ENCODE measurements at places on chromosomes 11 and 22.

- no peak overlapping the region for H3K27ac ChIP-seq
- no peak for DNase-seq
- no peaks in the 10 kb centered on the region for H3K36me3 ChIP-seq
- H3K4me3 ChIP-seq = no peak overlapping the region
- H3K4me1 ChIP-seq = no peaks in the 10 kb centered on the region
Measured at GRCh38 chr22:47918276-47918921, 1155.9 kb downstream of the TBC1D22A start.

DNA sequence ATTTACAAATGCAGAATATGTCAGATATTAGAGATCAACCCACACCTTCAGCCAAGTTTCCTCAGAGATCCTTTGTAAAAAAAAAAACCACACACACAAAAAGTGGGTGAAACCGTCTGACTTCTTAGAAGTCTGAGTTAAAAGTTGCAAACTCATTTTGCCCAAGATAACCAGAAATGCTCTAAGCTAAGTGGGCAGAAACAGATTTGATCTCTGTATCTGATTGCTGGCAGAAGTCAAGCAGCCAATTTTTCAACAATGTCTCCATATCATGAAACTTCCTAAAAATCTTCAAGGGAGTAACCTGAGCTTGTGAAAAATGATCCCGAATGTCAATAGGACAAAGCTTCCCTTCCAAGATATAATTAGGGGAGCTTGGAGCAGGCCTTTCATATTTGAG, 28.6 kb upstream of the ATXN10 start:
- no peak overlapping the region for H3K4me3 ChIP-seq
- H3K4me1 ChIP-seq = peaks cover 38% of the 10 kb centered on the region
- peak overlapping the region; percentile 21 for H3K27ac ChIP-seq
- no peaks in the 10 kb centered on the region for H3K36me3 ChIP-seq

GRCh38 chr11:116519499-116519898, 253.3 kb downstream of the BUD13 start:
- DNase-seq = no peak
- H3K4me3 ChIP-seq = no peak overlapping the region
- H3K27me3 ChIP-seq = peaks cover 37% of the 10 kb centered on the region
- H3K4me1 ChIP-seq = no peaks in the 10 kb centered on the region
- H3K27ac ChIP-seq = no peak overlapping the region
- H3K36me3 ChIP-seq = no peaks in the 10 kb centered on the region

DNA sequence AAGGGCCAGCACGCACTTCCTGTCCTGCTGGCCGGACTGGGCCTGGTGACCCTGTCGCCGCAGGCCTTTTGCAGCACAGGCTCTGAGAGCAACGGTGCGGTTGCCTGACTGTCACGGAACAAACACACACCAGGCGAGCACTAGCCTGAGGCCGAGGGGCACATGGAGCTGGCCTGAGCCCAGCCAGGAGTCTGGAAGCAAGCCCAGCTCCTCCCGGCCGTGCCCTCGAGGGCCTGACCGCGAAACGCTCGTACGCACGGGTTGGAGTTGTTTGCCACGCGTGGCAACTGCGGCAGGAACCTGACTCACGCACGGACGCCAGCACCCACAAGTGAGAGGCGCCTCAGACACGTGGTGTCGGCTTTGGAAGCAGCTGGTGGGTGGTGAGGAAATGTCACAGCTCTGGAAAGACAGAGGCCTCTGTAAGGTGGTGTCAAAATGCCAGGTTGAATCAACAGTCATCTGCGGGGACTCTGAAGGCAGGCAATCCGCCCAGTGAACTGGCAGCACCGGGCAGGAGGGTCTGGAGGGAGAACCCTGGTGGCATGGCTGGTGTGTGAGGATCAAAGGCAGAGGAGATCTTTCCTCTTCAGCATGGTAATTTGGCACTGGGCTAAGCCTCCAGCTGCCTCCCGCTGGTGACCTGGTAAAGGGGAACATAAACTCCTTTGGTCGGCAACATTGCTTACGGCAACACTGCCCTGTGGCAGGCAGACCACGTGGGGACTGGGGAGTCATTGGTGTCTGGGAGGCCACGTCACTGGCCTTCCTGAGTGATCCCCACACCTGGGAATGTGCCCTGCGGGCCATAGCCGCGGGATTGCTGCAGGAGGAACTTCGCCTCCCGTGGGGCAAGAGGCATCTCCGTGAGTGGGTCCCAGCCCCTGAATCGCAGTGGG, 15.3 kb upstream of the IL17REL start:
- DNase-seq = no peak
- H3K27ac ChIP-seq = no peak overlapping the region
- no peak overlapping the region for H3K4me3 ChIP-seq
- H3K27me3 ChIP-seq = peaks cover 56% of the 10 kb centered on the region

- H3K27me3 ChIP-seq = no peaks in the 10 kb centered on the region
- no peak for DNase-seq
- peak overlapping the region; percentile 34 for H3K4me3 ChIP-seq
- peaks cover 71% of the 10 kb centered on the region for H3K4me1 ChIP-seq
- no peaks in the 10 kb centered on the region for H3K36me3 ChIP-seq
Measured at GRCh38 chr22:50302041-50302541, 5.4 kb downstream of the PLXNB2 start.

GRCh38 chr11:57598831-57599155, 1.3 kb downstream of the SERPING1 start:
- DNase-seq = no peak
- H3K36me3 ChIP-seq = peaks cover 8% of the 10 kb centered on the region
- peaks cover 31% of the 10 kb centered on the region for H3K4me1 ChIP-seq
- peak overlapping the region; percentile 96 for H3K27ac ChIP-seq
- H3K4me3 ChIP-seq = peak overlapping the region; percentile 74
- no peaks in the 10 kb centered on the region for H3K27me3 ChIP-seq

- peaks cover 28% of the 10 kb centered on the region for H3K4me1 ChIP-seq
- no peak for DNase-seq
- H3K27me3 ChIP-seq = no peaks in the 10 kb centered on the region
- H3K27ac ChIP-seq = no peak overlapping the region
- no peak overlapping the region for H3K4me3 ChIP-seq
- peaks cover 4% of the 10 kb centered on the region for H3K36me3 ChIP-seq
Measured at GRCh38 chr11:111335549-111335948, 37.2 kb downstream of the POU2AF3 start.

- H3K4me3 ChIP-seq = no peak overlapping the region
- H3K27ac ChIP-seq = no peak overlapping the region
- no peaks in the 10 kb centered on the region for H3K36me3 ChIP-seq
Measured at GRCh38 chr22:33542153-33542552, 378.1 kb downstream of the LARGE1 start.

DNA sequence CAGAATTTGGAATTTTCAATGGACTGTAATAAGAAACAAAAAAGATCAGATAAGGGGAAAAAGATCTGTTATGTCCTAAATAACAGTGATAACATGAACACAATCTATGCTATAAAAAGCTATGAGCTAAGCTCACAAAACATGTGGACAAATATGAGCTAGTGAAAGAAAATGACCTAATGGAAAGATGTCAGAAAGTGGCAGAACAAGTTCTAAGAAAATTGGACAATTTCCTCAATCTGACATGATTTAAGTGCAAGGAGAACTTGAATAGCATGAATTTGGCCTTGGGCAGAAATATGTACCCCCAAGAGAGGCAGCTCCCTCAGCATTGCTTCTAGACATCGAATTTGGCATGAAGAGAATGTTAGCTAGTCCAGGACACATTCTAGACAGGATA, 212.0 kb upstream of the PGR start:
- H3K4me3 ChIP-seq = no peak overlapping the region
- peaks cover 4% of the 10 kb centered on the region for H3K4me1 ChIP-seq
- H3K36me3 ChIP-seq = no peaks in the 10 kb centered on the region
- peaks cover 64% of the 10 kb centered on the region for H3K27me3 ChIP-seq
